ENCODE measurements at places on chromosomes 13 and 19.

GRCh38 chr13:59914556-59914955, 249.2 kb downstream of the DIAPH3 start:
- no peak for DNase-seq

DNA sequence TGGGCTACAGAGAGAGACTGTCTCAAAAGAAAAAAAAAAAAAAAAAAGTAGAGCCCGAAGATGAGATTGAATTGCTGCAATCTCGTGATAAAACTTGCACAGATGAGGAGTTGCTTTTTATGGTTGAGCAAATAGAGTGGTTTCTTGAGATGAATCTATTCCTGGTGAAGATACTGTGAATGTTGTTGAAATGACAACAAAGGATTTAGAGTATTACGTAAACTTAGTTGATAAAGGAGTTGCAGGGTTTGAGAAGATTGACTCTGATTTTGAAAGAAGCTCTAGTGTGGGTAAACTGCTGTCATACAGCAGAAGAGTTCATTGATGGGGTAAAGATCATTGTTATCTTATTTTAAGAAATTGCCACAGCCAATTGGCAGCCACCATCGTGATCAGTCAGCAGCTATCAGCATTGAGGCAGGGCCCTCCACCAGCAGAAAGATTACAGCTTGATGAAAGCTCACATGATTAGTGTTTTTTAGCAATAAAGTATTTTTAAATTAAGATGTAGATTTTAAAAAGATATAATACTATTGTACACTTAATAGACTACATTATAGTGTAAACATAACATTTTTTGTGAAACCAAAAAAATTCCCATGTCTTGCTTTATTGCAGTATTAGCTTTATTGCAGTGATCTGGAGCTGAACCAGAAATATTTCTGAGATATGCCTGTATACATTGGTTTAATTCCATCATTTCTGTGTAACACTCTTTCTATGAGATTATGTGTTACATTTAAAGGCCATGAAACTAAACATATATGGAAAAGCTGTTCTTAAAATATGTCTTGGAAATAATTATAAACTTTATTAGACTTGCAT, 43.1 kb downstream of the ZMYM2 start:
- DNase-seq = no peak

DNA sequence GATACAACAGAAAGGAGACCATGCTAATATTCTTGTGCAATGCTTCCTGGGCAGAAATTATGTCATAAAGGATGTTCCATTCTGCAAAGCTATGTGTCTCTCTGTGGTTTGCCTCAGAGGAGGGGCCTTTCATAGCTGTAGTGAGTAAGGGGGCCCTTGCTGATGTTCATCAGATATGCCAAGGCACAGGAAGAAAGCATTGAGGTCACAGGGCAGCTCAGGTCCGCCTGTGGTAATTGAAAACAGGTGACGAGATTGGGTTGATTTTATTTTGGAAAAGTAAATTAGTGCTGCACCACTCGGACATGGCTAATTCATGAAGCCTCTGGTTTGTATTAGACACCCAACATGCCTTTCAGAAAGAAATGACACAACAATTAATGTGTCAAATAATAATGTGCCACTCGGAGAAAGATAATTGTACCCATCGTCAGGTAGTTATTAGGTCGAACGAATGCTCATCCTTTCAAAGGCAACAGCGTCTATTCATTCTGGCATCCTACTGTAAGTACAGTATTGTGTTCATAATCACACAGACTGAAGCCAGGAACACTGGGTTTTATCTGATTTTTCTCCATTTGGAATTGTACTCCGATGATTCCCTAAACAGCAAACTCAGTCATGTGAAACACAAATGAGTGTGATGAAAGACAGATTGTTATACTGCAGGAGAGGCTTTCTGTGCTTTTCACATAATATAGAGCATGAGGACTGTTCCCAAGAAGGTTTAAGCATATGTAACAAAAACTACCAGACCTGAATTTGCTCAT, 421.6 kb upstream of the KLF12 start:
- DNase-seq = no peak

GRCh38 chr19:55340784-55341147, 1.1 kb downstream of the KMT5C start:
- no peak for DNase-seq

- no peak for DNase-seq
Observed at GRCh38 chr19:38197937-38198704, 25.9 kb downstream of the DPF1 start.

- peak; percentile 41 for DNase-seq
Observed at GRCh38 chr19:10552510-10553053, 8.9 kb downstream of the ATG4D start.

GRCh38 chr13:86856991-86857390, 814.2 kb upstream of the SLITRK5 start:
- no peak for DNase-seq

DNA sequence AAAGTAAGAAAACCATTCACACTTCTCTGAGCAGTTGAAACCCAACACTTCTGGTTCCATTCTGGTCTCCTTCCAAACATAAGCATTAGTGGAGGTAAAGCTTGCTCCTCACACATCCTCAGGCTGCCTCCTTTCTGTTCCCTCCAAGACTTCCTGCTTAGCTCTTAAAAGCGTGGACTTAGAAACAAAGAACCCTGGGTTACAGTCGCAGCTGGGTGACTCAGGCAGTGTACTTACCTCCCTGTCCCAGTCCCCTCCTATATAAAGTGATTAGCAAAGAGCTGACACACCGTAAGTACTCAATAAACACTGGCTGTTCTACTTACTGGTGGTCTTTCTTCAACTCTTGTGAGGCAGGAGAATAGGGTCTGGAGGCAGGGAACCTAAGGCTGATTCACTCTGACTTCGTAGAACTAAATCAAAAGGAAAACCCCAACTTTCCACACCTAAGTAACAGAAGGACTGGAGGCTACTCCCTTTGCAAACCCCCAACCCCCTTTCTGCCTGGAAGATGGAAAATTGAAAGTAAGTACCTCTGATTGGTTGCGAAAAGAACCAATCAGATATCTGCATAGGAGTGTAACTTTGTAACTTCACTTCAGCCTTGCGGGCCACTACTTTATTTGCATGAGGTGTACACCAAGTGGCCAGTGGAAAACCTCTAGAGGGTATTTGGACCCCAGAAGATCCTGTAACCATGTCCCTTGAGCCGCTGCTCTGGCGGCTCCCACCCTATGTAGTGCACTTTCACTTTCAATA, 165.4 kb downstream of the SUCLA2 start:
- DNase-seq = no peak

GRCh38 chr19:10544242-10544752, 593 bp downstream of the ATG4D start:
- DNase-seq = no peak

DNA sequence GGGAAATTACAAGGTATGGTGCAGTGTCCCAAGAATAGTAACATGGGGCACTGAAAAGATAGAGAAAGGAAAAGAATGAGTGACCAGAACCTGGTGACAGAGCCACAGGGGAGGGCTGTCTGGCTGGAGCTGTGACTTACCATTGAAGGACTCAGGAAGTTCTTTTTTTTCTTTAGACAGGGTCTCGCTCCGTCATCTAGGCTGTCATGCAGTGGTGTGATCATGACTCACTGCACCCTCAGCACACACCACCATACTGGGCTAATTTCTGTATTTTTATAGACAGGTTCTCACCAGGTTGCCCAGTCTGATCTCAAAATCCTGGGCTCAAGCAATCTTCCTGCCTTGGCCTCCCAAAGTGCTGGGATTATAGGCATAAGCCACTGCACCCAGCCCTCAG, 8.8 kb upstream of the CPB2 start:
- no peak for DNase-seq

DNA sequence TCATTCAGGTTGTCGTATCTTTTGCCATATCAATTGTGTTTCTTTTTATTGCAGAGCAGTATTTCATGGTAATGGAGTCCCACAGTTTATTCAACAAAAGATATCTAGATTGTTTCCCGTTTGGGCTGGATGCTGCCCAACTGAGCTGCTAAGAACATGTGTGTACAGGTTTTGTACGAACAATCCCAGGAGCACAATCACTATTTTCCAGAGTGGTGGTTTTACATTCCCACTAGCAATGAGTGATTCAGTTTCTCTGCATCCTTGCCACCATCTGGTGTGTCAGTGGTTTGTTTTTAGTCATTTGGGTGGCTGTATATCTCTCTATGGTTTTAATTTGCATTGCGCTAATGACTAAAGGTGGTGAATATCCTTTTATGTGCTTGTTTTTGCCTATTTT, 52.7 kb upstream of the ZDHHC20 start:
- DNase-seq = no peak

GRCh38 chr13:21578748-21579147, 25.2 kb downstream of the MICU2 start:
- DNase-seq = no peak

- DNase-seq = no peak
Observed at GRCh38 chr13:80814541-80814940, 473.6 kb upstream of the SPRY2 start.

DNA sequence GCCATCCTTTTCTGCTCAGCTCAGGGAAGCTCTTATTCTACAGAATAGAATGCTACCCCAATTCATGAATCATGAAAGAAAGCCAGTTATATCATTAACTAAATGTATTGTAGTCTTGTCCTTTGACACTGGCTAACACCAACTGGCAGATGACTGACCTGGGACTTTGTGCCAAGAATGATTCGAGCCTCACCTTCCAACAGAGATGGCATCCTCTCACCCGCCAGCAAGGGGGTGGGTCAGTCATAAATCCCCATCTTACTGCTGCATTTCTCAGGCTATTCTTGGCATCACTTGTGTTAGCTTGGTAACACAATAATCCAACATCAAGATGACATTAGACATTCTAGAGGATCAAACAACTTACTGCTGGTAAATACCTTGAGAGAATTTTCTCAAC, 1239.8 kb upstream of the MIR17HG start:
- no peak for DNase-seq

DNA sequence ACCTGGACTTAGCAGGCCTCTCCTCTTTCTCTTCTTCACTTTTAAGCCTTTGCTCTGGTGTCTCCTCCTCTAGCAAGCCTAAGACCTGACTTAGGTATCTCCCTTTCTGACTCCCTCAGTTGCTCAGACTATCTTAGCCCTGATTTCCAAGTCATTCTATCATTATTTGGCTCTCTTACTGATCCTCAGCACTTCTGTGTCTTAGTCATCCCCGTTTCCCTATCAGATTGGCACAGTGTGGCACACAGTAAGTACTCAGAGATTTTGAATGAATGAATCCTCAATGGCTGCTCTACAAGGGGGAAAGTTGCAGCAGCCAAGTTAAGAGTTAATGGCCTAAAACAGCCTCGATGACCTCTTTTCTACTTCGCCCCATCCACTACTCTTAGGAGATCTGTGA, 8.2 kb downstream of the KCTD12 start:
- no peak for DNase-seq

DNA sequence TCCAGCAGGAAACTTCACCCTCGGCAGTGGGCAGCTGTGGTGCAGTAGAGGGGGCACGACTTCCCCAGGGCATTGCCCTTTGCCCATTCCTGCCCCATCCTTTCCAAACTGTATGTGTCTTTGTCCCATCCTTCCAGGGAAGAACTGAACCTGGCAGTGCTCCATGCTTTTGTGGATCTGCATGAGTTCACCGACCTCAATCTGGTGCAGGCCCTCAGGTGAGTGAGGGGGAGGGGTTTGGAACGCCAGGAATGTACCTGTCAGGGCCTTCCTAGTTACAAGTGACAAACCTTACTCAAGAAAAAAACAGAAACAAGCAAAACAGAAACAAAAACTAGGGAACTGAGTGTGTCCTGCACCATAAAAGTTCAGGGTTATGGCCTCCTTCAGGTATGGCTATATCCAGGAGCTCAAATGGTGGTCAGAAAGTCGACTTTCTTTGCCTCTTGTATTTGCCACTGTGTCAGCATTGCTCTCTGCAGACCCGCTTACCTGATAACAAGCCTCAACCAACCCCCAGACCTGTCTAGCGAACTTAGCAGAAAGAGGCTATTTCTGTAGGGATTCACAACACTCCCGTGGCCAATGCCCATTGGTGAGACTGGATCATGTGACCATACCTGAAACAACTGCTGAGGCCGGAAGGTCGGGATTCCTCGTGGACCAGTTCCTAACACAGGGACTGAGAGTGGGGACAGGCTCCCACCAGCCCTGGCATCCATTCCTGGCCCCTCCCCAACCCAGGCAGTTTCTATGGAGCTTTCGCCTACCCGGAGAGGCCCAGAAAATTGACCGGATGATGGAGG, 4.2 kb downstream of the CYTH2 start:
- DNase-seq = no peak

DNA sequence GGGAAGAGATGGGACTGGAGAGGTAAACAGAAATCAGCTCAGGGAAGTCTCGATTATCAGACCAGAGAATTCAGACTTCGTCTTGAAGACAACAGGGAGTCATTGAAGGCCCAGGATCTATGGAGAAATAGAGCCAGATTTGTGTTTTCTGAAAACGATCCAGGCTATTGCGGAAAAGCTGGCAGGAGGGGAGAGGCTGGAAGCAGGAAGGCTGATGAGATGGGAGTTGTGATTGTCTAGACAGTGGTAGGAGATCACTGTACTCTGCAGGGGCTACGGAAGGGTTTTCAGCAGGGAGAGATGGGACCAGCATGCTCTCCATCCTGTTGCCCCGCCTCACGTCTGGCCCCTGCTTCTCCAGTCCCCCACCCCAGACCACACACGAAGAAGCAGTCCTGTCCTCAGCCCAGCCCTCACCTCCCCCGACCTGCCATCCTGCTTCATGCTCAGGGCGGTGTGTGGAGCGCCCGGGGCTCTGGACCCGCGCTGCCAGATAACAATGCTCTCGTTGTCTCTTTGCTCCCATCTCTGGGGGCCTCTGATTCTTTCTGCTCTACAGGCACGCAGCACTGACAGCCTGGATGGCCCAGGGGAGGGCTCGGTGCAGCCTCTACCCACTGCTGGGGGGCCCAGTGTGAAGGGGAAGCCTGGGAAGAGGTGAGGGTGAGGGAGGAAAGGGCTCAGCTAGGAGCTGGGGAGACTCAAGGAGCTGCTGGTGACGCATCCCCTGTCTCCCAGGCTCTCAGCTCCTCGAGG, 1.9 kb downstream of the ARHGAP33 start:
- no peak for DNase-seq

DNA sequence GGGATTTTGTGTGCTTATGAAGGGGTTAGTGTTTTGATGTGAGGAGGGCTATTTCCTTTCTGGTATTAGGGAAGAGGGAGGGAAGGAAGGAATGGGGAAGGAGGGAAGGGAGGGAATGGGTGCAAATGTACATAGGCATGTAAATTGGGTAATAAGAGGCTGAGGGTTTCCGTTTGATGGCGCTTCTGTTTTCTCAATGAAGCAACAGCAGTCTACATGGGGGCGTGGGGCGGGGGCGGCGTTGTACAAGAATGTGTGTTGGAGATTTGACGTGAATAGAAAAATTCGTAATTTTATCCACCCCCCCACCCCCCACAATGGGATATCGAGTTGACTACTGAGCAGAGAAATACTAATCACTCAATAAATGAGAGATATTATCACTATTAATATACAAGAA, 52.5 kb downstream of the PDS5B start:
- peak; percentile 35 for DNase-seq

- DNase-seq = no peak
Observed at GRCh38 chr19:44809577-44810233, 802 bp downstream of the BCAM start.

GRCh38 chr19:768424-768823, 17.5 kb downstream of the MISP start:
- no peak for DNase-seq

GRCh38 chr19:14218620-14219330, 12.8 kb upstream of the ADGRL1 start:
- no peak for DNase-seq

GRCh38 chr19:43526884-43527859, at the start of gene ETHE1:
ETHE1 (minus strand) TSS chr19:43527201; CDS start chr19:43527177, 24 bp downstream.
- peak; percentile 74 for DNase-seq

Measured in stimulated activated CD4-positive, alpha-beta T cell treated with anti-CD3 and anti-CD28 coated beads, Interleukin-4, amount 100 ng/mL, for 24 hours (primary cell).